ENCODE measurements at places on chromosomes 6 and 20.
A peak's percentile ranks its signal among the peaks of the same experiment; 100 is the strongest.

- DNase-seq, result no peak
Measured at GRCh38 chr6:64062960-64063683, 427.5 kb downstream of the PHF3 start.

DNA sequence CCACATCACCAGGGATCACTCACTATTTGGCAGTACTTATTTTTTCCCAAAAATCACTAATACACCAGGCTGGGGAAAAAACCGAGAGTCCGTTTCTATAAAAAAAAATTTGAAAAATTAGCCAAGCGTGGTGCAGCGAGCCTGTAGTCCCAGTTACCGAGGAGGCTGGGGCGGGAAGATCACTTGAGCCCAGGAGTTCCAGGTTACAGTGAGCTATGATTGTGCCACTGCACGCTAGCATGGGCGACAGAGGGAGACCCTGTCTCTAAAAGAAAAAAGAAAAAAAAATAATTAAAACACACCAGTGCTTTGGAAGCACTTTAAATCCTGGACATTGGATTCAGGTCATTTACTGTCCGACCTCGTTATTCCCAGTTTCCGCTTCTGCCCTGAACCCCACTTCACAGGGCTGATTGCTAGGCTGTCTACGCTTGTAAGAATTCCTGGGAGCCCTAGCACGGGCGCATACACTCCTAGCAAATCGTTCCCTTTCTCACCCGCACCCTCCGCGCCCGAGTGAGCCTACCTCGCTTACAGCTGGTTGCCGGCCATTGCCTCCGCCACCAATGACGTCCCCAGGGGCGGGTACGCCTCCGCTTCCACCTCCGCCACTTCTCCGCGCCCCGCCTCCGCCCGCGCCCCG is at the start of gene TPMT:
Gene TPMT, minus strand, starts transcription at position 571 of the 643 bp plus-strand sequence. CDS start 5,950 bp downstream, outside the sequence.
- peak; percentile 28 for DNase-seq

DNA sequence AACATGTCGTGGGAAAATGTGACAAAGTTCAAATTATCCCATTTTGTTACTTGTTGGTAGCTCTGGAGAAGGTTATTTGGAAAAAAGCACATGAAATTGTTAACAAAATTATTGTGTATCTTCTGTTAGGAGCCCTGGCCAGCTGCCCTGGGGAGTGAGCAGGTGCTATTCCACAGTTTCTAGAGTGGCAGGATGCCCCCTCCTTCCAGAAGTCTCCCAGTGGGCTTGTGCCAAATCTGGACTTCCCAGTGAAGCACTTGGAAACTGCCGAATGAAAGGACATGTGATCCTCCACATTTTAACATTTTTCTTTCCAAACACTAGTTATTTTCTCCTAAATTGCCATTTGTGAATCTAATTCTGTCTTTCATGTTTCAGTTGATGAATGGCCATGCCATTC is 66.9 kb upstream of the CLDN20 start:
- DNase-seq, result no peak

DNA sequence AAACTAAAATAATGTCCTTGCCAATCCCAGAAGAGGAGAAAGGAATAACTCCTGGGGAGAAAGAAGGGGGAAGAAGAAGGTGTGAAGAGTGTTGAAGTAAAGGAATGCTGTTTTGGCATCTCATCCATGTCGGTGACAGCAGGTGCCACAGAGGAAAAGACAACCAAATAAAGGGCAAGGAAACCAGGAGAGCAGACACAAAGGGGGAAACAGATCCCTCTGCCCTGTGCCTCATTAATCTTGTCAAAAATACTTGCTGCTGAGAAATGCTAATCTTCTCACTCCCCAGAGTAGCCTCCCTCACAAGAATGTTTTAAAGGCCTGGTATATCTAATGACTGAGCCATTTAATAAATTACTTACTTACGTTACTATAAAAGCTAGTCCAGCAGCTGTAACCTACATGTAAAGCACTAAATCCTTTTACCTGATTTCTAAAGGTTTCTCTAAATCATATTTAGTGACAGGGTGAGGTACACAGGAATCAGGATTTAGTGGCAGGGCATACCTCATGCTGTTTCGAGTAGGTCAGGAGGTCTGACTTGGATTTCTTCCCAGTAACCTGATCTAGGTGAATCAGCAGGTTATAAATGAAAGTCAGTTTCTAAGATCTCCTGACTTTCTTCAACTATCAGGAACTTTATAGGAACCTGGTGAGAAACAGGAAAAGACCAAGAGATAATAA is 377.1 kb downstream of the CENPW start:
- DNase-seq, result no peak

GRCh38 chr6:1472643-1473042 is 83.3 kb downstream of the FOXF2 start:
- DNase-seq, result no peak

DNA sequence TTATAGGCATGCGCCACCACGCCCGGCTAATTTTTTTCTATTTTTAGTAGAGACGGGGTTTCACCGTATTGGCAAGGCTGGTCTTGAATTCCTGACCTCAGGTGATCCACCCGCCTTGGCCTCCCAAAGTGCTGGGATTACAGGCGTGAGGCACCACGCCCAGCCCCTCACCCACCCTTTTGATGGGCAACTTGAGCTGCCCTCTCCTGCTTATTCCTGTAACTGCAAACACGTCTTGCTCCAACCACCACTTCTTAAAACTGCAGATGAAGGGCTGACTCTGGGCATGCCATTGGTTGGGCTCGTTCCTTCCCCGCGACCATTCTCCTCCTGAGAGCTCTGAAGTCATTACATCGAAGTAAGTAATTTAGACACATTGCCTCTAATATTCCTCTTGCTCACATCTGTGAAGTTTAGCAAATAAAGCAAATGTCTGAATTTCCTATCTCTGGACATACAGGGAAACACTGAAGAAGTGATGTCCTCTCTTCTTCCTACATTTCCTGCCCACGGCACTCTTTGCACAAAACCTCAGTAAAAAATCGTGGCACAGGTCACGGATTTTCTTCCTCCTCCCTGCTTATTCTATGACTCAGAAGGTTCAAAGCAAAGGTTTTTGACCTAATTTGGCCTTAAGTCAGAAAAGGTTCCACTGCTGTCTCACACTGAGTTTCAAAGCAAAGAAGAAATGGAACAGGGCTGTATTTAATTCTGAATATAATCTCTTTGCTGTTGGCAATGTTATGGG is 117.5 kb downstream of the GMPR start:
- no peak for DNase-seq

DNA sequence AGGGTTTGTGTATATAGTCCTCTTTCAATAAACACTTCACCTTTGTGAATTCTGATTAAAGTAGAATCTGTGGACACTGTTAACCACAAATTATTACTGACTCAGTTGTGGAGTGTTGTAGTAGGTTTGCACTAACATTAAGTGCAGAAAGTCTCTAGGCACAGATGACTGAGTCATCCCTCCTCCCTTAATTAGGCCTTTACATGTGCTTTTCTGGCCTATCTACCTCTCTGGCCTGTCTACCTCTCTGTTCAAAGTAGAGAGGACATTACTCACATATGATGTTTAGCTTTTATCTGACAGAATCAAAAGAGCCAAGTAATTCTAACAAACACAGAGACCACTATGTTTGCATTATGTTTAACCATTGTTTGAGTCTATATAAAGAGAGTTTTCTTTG is 783.0 kb downstream of the TENT5A start:
- DNase-seq, result no peak

DNA sequence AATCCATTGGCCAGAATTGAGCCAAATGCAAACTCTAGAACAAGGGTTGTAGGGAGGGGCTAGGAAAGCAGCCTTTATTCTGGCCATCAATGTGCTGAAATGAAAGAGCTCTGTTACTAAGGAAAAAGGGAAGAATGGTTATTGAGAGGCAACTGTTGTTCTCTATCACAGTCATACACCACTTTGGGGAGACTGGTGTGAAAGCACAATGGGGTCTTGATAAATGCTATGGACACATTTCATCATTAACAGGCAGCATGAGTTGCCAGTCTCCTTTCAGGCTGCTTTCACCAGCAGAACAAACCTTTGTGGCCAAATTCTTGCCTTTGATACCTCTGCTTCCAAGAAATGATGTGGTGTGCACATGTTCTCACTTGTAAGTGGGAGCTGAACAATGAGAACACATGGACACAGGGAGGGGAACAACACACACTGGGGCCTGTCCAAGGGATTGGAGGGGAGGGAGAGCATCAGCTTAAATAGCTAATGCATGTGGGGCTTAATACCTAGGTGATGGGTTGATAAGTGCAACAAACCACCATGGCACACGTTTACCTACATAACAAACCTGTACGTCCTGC is 86.2 kb downstream of the CDS2 start:
- no peak for DNase-seq

DNA sequence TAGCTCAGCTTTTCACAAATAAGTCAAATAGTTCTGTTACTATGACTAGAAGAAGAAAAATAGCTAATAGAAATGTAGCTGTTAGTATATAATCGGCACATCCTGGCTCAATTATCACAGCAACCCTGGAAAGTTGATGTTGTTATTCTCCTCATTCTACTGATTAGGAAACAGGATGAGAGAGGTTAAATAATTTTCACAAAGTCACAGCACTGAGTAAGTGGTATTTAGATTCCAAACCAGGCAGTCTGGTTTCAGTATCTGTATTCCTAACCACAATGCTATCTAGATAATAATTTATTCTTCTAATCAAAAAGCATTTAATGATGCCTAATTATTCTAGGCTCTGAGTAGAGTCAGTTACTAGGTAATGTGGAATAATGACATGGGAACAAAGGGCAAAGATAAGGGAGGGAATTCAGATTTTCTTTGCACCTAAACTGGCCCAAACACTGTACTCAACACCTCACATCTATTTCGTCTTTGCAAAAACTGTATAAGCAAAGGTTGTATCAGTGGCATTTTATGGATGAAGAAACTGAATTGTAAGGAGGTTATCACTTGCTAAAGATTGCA is 51.3 kb downstream of the PDE7B start:
- no peak for DNase-seq

DNA sequence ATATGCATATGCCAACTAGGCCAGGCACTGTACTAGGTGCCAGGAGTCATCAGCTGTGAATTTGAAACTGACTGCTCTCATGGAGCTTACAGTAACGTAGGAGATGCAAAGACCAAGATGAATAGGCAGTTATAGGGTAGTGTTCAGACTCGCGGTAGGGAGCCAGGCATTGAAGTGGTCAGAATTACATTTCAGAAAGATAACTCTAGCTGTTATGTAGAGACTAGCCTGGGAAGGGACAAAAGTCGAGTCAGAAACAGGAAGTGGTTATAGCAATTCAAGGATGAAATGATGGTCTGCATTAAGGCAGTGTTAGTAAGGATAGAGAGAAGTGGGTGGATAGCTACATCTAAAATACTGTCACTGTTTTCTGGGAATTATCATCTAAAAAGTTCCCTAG is 56.6 kb downstream of the PCMT1 start:
- no peak for DNase-seq

DNA sequence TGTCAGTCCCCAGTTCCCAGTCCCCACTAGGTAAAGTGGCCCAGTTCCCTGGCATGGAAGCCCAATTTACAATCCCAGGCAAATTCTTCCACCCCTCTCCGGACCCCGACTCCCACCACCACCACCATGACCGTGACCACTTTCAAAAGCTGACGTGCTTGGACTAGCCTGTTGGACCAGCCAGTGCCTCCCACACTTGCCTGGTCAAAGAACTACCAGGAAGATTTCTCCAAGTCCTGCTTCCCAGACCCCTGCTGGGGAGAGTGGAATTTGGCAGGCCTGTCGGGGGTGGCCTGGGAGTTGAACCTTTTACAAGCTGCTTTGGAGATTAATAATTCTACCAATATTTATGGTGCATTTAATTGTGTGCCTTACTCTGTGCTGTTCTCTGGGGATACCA is 1.4 kb upstream of the PTPRT start:
- no peak for DNase-seq

- no peak for DNase-seq
Measured at GRCh38 chr6:71324194-71324785, 35.7 kb downstream of the OGFRL1 start.

GRCh38 chr20:58666702-58667101 is 15.6 kb downstream of the STX16 start:
- no peak for DNase-seq

- no peak for DNase-seq
Measured at GRCh38 chr6:38762848-38763247, 47.7 kb downstream of the DNAH8 start.

DNA sequence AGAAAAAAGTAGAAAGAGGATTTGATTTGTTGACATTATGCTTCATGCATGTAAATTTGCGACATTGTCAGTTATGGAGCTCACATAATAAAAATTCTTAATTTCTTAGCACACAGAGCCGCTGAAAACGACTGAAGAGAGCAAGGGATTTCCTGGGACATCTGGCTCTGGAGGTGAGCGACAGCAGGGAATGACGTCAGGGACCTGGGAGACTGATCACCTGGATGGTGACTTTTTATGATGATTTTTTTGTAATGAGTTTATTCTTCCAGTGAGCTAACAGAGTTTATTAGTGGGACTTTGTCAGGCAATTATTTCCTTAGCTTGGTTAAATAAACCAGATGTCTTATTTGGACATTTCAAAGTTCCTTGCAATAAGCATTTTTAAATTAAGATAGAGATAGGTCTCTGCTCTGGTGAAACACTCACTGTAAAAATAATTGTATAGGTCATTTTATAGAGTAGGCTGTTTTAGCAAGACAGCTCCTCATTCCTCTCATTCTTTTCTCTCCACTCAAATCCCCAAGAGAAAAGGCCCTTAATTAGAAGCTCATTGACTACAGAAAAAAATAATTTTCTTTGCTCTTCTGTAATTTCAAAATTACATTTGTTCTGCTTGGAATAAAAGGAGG is 19.4 kb downstream of the TMEM200A start:
- no peak for DNase-seq

- DNase-seq, result no peak
Measured at GRCh38 chr20:33681288-33681687, 4.9 kb downstream of the E2F1 start.

All from CD4-positive, alpha-beta T cell treated with Interleukin-6 for 4 hours (primary cell).